ENCODE measurements at places on chromosomes 3 and 15.

GRCh38 chr3:78035131-78035641 lies 995.3 kb downstream of the ROBO2 start:
- DNase-seq, result no peak

DNA sequence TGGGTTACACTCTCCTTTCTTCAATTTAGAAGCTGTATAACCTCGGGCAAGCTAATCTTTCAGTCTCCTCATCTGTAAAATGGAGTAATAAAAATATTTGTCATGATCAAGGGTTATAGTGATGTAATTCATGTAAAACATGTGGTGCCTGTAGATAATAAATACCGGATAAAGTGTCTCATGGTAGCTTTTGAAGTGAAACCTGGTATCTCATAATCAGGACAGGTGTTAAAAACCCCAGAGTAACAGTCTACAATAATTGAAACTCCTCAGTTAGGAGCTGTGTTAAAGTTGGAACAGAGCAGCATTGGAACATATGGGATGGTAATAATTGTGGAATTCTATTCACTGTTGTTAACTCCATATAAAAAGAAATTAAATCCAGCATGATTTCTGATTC lies 884 bp upstream of the KNL1 start:
- no peak for DNase-seq

- no peak for DNase-seq
Measured at GRCh38 chr3:144351011-144351410, 379.4 kb downstream of the DIPK2A start.

DNA sequence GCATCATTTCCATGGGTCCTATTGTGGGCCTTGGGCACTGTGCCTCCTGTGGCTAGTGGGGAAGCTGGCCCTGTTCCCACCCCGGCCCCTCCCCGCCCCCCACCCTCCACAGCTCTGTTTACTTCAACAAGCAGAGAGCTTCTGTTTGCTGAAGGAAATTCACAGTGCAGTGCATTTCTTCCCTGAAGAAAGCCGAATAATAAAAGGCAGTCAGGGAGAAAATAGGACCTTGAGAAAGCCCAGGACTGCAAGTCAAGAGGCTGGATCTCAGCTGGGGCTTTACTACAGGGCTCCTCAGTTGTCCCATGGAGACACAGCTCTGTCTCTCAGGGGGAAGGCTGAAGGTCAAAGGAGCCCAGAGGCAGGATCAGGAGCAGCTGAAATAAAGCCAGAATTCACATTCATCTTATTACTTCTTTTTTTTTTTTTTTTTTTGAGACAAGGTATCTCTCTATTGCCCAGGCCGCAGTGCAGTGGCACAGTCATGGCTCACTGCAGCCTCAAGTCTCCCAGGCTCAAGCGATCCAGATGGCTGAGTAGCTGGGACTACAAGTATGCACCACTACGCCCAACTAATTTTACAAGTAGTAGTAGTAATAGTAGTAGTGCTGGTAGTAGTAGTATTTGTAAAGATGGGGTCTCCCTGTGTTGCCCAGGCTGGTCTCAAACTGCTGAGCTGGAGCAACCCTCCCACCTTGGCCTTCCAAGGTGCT lies 33.0 kb upstream of the LACTB start:
- no peak for DNase-seq

DNA sequence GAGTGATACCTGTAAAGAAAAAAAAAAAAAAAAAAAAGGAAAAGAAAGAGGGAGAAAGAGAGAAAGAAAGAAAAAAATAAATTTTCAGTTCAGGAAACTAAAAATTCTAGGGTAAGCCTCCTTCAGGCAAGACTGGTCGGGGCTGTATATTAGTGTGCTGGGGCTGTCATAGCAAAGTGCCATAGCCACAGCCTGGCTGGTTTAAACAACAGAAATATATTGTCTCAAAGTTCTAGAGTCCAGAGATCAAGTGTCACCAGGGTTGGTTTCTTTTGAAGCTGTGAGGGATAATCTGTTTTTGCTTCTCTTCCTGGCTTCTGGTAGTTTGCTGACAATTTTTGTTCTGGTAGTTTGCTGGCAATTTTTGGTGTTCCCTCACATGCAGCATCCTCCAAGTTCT lies 48.4 kb upstream of the SLC25A26 start:
- no peak for DNase-seq

- DNase-seq, result no peak
Measured at GRCh38 chr3:126758026-126758425, 54.0 kb downstream of the CHCHD6 start.

GRCh38 chr3:152061296-152061695 lies 187.9 kb downstream of the SUCNR1 start:
- DNase-seq, result no peak

DNA sequence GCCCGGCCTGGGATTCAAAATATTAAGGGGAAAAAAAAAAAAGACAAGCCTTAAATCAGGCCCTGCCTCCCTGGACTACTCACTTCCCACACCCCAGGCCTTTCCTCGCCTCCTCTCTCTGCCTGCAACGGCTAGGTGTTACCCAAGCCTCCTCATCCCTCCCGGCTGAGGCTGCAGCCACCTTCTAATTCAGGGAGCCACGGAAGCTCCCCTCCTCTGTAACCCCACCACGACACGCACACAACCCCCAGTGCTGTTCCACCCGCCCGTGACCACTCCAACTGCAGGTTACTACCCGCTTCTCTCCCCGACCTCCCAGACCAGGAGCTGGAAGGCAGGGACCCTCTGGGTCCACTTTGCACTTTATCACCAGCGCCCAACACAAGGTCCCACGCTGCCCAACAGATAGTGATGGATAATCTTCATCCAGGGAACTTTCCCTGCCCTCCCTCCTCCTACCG lies 936 bp downstream of the KIF7 start:
- DNase-seq, result no peak

DNA sequence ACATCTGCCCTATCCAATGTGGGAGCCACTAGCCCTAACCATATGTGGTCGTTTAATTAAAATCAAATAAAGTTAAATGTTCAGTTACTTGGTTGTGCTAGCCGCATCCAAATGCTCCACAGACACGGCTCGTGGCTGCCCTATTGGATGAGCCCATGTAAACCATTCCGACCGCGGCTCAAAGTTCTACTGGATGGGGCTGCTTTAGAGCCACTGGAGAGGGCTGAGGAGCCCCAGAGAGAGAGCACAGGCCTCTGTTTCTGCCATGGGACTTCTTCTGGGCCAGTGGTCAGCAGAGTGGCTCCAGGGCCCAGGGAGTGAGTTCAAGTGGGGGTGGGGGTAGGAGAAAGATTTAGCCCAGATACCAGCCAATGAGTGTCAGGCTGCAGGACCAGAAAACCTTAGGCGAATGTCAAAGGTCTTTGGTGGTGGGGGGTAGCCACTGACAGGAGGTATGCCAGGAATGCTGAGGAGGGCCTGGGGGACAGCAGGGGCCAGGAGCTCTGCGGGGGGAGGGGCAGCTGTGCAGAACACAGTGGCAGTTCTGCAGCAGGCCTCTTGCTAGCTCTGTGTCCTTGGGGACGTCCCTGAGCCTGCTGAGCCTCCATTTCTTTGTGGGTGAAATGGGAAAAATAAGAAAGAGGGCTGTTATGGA lies 30.1 kb downstream of the SPSB4 start:
- DNase-seq, result no peak

GRCh38 chr3:49805367-49805782 lies 2.3 kb downstream of the INKA1 start:
- DNase-seq, result no peak

DNA sequence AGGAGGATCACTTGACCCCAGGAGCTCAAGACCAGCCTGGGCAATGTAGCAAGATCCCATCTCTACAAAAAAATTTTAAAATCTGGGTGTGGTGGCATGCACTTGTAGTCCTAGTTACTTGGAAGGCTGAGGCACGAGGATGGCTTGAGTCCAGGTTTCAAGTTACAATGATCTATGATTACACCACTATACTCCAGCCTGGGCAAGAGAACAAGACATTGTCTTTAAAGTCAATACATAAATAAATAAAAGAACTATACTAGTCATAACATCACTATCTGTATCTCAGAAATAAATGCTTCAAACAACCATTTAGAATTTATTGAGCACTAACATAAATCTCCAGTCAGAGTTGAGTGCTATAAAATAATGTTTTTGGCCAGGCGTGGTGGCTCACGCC lies 8.5 kb upstream of the PHLDB2 start:
- no peak for DNase-seq

- no peak for DNase-seq
Measured at GRCh38 chr3:67653425-67654098, 850 bp downstream of the SUCLG2 start.

DNA sequence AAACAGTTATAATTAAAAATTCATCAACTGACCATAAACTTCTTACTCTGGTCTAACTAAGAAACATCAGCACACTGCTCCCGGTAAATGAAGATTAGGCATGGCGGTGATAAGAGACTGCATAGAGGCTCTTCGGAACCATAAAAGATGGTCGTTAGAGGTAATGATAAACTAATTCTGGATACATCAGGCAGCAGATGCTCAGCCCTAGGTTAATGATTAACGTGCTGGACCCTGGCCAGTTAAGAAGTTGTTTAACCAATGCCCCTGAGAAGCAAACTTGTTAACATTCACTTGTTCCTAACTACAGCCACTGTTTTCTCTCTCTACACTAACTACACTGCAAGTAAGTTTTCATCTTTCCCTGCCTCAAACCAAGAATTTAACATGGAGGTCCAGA lies 111.5 kb downstream of the PDZRN3 start:
- DNase-seq, result no peak

DNA sequence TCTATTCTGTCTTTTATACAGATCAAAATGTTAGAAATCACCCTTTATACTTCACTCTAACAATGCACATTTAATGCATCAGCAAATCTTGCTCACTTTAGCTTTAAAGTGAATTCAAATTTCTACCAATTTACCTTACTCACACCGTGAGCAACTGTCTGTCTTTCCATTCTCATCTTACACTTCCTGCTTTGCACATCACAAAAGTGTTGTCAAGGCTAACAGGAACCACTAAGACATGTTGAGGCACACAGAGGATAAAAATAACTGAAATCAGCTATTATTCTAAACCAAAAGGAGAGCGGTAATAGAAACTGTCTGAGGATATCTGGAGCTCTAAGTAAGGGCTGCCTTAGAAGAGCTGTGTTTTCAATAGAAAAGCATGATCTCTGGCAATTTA lies 519.9 kb downstream of the ZBBX start:
- no peak for DNase-seq

DNA sequence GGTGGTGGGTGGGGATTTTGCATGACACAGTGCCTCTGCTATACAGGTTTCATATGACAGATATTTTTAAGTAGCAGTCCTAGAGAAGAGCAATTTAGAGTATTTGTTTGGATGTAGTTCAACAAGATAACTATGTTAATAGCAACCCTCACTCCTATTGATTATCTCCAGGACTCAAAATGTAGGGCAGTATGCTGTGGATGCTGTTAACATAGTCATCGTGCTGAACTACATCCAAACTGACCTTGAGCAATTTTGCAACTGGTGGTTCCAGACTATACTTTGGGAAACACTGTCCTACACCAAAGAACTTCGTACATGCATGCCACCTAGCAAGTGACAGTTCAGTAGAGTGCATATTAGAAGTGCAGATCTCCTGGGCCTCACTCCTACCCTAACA lies 117.6 kb downstream of the IL5RA start:
- no peak for DNase-seq

DNA sequence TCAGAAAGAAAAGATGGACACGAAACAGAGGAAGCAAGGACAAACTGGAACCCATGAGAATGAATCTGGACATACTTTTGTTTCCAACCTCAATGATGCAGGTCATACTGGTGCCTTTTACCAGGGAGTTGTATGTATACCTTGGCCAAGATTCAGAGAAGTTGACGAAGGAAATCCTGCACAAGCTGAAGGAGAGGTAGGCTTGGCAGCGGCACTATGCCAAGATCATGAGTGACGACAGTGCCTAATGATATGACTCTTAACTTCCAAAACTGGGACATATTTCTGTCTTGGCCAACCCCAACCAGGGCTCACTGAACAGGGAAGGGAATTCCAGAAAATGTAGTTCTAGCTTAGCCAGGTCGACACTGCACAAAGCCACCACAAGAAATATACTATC lies 149.2 kb upstream of the SLCO3A1 start:
- DNase-seq, result no peak

- DNase-seq, result no peak
Measured at GRCh38 chr3:124671106-124671505, 59.1 kb upstream of the UMPS start.

DNA sequence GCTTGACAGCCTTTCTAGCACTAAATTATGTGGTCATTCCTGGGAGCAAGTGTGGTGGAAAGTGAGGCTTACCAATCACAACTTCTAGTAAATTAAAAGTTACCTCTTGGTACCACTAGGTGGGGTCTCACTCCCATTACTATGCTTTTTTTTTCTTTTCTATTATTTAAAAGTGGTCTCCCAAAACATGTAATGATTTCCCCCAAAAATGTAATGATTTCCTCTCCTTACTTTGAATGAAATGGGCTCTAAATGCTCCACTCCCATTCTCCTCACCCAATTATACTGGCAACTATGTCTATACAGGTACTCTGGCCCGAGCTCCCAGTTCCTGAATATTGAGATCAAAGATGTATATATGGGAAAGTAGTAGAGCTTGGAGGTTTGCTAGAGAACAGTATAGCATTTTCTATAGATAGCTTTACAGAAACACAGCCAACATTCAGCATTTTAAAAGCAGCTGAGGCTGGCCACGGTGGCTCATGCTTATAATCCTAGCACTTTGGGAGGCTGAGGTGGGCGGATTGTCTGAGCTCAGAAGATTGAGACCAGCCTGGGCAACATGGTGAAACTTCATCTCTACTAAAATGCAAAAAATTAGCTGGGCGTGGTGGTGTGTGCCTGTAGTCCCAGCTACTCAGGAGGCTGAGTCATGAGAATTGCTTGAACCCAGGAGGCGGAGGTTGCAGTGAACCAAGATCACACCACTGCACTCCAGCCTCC lies 70.9 kb downstream of the DCUN1D1 start:
- no peak for DNase-seq

DNA sequence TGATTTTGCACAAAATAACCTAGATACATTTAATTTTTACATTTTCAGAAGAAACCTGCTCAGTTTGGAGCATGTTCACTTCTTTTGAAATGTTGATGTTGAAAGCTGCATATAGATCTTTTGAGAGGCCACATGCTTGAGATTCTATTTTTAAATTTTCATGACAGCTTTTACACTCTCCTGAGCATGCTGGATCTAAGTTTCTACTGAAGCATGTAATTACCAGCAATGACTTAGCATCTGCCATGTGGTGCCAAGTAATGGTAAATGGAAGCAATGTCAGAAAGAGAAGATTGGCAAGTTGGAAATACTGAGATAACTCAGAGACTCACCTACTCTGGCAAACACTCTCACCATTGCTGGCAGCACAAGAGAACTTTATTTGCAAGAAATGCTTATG lies 310.6 kb downstream of the NSUN3 start:
- DNase-seq, result no peak

Measured in stimulated activated CD8-positive, alpha-beta memory T cell treated with anti-CD3 and anti-CD28 coated beads, Interleukin-7, amount 100 ng/mL, for 1 hour (primary cell).